SK-N-MC (cell line): ENCODE measurements at places on chromosomes 5 and 9.

- DNase-seq: no peak
These were observed 158.2 kb upstream of the FST start for GRCh38 chr5:53322257-53322656.

DNA sequence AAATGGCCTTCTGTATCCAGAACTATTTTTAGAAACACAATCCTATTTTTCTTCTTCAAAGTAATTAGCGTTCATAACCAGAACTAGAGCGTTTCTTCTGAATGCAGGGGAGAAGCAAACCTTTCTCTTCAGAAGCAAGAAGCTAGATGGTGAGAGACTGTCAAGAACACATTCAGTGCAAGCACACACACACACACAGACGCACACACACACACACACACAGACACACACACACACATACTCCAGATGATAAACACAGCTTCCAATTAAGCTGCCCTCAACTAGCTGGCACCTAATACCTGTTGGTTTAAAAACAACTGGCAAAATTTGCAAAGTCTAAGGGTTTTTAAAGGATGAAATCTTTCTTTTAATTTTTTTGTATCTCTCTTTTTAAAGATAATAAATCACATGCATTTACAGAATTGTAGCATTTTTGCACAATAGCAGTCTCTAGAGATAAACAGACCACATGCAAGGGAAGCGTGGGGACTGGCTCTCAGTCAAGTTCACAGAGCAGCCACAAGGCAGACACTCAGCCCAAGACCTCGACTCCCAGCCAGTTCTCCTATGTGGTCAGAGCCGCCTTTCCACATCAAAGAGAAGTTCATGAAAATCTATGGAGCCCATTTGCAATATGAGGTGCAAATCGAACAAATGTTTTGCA lies 138.5 kb downstream of the TTLL11 start:
- DNase-seq: no peak

DNA sequence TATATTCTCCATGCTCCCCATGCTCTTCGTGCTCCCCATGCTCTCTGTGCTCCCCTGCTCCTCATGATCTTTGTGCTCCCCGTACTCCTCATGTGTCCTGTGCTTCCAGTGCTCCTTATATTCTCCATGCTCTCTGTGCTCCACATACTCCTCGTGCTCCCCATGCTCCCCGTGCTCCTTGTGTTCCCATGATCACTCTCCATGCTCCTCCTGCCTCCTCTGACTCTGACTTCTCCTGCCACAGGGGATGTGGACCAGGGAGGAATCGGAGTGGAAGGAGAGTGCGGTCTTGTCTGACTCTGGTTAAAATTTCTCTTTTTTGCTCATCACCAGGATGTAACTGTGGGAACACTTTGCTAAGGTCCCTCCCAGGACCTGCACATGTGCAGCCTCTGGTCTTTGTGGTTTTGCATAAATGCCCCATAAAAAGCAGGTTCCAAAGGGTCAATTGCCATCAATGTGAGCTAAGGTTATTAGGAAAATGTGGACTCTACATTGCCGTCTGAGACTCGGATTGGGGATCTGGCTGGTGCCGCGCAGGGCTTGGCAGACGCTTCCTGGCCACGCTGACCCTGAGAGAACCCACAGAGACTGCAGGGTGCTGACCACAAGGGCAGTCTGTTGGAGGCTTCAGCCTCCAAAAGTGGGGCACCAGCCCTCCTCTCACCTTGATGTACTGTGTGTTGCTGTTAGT lies 52.5 kb downstream of the TRIP13 start:
- no peak for DNase-seq

DNA sequence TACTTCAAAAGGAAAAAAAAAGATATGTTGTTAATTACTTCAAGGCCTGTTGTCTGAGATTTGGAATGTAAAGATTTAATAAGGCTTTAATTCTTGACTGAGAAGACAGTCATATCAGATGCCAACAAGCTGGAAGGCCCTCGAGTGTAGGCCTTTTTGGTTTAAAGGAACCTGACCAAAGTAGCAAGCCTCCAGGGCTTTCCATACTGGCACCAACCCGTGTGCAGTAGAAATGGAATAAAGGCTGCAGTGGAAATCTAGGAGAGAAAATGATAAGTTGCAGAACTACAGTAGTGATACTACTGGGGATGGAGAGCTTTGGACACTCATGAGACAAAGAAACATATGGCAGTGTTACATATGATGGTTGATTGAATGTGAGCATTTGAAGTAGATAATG lies 358.0 kb downstream of the TAF11L14 start:
- DNase-seq: no peak

DNA sequence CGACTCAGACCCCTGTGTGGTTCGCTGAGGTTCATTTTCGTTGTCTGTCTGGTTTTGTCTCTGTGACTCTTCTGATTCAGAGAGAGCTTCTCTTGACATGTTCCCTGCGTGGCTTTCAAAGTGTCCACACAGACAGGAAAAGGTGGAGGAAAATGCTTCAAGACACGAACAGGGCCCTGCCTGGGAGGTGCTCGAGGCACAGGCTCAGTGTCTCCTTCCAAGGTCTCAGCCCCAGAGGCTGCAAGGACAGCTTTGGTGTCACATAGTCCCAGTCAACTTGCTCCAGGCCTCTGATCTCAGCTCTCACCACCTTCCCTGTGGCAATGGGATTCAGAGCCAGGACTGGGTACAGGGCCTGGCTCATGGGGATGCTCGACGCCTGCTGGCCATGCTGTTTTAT lies 51.6 kb upstream of the SARDH start:
- DNase-seq: no peak

DNA sequence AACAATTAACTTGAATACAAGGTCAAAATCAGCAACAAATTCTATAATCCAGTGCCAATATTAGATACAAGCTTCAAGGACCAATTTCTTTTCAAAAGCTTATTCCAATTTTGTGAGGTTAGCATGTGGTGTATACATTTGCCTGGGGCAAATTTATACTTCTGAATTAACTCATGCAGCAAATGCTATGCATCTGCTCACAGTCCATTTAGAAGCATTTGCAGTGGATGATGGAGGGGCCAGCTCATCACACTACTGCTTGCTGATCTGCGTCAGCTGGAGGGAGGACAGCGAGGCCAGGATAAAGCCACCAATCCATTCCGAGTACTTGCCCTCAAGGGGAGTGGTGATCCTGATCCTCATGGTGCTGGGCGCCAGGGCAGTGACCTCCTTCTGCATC lies 474.3 kb upstream of the KIF2A start:
- DNase-seq: peak; percentile 82

DNA sequence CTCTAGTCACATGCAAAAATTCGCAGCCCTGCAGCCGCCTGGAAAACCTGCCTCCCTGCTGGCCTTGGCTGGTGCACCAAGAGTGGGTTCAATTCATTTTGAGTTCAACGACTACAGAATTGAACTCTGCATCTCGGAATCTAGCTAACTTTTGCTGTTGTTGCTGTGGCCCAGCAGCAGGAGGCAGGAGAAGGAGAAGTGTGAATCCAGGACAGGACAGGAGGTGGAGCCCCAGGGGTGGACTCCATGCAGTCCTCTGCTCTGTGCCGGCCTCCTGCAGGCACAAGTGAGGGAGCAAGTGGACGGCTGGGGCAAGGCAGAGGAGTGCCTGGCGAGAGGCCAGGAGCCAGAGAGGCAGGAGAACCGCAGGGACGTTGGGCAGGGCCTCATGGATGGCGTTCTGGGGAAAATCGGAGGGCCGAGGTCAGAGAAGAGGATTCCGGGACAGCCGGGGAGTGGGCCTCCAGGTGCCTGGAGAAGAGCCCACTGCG lies 214.2 kb downstream of the FANCC start:
- DNase-seq: no peak

- no peak for DNase-seq
These were observed 324.4 kb downstream of the NDUFS4 start for GRCh38 chr5:53884844-53885243.

DNA sequence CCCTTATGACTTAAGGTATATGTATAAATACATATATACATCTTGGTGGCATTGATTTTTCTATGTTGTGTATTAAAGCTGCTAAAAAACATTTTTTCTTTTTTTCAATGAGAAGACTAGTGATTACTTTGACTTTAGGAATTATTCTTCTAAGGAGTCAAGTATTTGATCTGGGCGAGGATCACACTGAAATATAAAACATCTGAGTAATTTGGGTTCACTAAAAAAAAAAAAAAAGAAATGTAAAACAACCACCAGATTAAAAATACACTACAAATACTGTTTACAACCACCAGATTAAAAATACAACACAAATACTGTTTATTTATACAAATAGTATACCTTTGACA lies 9.0 kb downstream of the UBAP1 start:
- DNase-seq: no peak

GRCh38 chr9:79254900-79255650 lies 316.7 kb upstream of the TLE4 start:
- DNase-seq: no peak

- no peak for DNase-seq
These were observed 52.3 kb upstream of the FUBP3 start for GRCh38 chr9:130526854-130527650.

DNA sequence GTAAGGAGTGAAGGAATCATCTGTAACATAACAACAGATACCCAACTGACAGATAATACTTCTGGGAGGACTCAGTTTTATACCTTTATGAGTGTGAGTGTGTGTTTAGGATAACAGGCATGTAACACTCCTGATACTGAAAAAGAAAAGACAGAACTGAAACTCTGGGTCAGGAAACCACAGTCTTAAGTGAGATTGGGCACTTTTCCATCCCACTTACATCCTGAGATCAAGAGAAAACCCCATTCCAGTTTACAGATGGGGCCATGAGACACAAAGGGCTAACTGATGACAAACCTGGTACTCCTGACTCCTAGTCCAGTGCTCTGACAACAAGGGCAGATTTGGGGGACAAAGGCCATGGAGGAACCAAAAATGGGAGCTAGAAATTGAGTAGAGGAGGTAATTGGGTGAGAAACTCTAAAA lies 18.0 kb downstream of the IL5 start:
- no peak for DNase-seq

DNA sequence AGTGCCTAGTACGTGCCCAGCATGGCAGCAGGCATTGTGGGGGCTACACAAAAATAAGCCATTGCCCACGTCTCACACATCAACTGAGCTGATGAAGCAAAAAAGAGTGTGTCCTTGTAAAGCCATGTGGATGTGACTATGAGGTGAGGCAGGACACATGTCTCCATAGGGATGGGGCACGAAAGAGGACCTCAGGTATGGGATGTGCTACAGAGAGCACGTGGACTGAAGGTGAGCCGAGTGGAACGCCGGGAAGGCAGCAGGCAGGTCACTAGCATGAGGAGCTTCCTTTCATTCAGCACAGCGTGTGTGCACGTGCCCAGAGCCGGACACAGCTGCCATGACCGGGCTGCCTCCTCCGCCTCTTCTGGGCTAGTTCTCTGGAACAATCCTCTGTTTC lies 429.8 kb downstream of the SPOCK1 start:
- DNase-seq: no peak

- DNase-seq: no peak
These were observed 75.2 kb upstream of the RASGRF2 start for GRCh38 chr5:80884929-80885328.

- no peak for DNase-seq
These were observed 70.9 kb upstream of the KLF9 start for GRCh38 chr9:70485273-70485858.

GRCh38 chr5:18744441-18744840 lies 1110.2 kb downstream of the TAF11L14 start:
- DNase-seq: no peak

GRCh38 chr5:95812074-95812471 lies 10.5 kb downstream of the GLRX start:
- no peak for DNase-seq

DNA sequence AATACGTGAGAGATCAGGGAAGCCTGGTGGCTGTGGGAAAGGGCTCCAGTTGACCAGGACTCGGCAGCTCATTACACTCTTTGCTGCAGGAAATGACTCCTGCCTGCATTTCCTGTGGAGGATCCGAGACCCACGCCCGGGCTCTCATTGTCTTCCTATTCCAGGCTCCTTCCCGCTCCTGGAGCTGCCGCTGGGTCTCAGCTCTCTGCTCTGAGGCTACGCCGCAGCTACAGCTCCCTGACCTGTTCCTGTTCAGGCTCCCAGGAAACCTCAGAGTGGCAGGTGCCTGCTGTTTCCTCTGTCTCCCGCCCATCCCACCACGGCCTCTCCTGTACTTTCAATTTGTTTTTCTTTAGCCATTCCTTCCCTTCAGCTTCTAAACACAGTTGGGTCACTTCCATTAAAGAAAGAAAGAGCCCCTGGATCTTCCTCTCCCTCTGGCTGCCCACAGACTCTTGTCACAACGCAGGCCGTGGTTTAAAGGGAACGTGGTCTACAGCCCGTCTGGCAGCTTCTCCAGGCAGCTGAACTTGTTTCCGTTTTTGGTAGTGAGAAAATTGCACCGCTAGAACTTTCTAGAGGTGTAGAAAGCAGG lies 71.5 kb downstream of the IL6ST start:
- DNase-seq: no peak

GRCh38 chr5:136006164-136006563 lies 22.6 kb upstream of the TGFBI start:
- no peak for DNase-seq

- no peak for DNase-seq
These were observed 176.2 kb downstream of the DENND1A start for GRCh38 chr9:123753669-123754258.

GRCh38 chr9:36991516-36992134 lies 42.4 kb downstream of the PAX5 start:
- no peak for DNase-seq

GRCh38 chr5:10946050-10946449 lies 185.0 kb upstream of the DAP start:
- no peak for DNase-seq

DNA sequence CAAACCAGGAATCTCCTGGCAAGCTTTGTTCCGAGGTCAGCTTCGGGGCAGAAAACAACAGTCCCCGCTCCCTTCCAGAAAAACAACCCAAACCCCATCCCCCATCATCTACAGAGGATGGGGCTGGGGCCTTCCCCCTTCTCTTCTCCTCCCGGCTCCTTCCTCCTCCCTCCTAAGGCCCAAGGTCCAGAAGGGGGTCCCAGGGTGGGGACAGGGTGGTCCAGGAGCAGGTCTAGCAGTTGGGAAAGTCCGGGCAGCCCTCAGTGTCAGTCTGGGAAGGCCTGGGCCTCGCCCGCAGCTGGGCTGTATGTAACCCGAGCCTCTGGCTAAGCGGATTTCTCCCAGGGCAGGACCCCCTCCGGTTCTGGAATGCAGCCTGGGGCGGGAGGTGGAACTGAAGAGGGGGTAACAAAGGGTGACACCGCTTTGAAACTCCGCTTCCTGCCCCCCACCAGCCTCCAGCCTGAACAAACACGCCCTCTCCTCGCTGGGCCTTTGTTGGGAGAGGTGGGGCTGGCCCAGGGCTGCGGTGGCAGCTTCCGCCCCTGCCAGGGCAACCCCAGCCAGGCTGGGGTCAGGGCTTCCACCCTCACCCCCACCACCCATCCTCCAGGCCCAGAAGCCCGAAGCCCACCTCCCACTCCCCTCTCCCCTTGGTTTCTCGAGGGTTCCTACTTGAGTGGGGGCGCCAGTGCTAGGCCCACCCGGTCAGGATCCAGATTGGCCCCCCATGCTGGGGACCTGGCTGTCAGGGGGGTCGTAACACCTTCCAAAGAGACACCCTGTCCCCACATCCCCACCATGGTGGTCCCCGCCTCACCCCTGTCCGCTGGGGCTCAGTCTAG lies 63.5 kb downstream of the C9orf50 start:
- DNase-seq: no peak
